LHCN-M2 (cell line): ENCODE measurements at places on chromosomes 16 and 17. TPM values are rescaled to one million over a fixed set of nuclear protein-coding genes. Genes with fewer than 3 reads are reported as not detected.

GRCh38 chr17:10117581-10118001 is 80.8 kb downstream of the GAS7 start:
- no peak for DNase-seq

DNA sequence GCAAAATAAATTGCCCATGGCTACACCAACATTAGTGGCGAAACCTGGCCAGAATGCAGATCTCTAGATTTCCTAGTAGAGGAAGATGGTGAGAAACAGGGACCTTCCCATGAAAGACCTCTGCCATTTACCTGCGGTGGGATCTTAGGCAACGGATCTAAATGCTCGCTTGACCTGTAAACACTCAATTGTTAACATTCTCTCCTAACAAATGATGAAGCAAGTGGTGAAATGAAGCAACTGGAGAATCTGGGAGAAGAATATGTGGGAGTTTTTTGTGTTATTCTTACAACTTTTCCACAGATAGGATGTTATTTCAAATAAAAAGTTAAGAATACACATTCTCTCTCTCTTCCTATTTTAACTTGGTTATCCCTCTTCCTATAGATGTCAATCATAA is 56.6 kb downstream of the SMG6 start:
- DNase-seq, result no peak

DNA sequence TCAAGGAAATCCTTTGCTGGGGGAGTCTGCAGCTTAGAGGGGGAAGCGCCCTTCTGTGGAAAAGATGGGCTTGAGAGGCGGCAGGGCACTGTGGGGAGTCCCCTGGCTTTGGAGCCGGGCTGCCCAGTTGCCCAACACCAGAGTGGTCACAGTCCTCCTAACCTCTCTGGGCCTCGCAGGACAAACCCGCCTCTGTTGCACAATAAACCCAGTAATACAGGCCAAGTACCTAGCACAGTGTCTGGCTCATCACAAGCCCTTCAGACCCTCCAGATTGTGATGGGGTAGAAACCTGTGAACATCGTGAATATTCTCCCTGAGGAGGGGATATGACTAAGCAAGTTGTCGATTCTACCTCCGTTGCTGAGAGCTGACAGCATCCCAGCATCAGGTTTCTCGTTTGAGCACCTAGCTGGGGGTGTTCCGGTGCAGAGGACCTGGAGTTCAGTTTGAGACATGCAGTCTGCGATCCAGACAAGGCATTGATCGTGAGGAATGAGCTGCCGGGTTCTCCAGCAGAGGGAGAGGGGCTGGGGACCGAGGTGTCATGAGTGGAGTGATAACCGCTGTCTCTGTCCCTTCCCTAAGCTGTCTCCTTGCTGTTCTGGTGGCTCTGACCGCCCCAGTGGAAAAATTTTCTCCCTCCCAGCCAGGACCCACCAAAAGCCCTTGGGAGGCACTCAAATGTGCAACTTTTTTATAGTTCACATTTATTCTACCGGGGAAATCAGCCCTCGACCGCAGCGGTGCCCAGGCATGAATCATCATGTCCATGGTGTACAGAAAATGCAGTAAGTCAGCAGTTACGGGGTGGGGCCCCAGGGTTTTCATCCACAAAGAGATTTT is 161.9 kb downstream of the WSCD1 start:
- DNase-seq, result peak; percentile 69

DNA sequence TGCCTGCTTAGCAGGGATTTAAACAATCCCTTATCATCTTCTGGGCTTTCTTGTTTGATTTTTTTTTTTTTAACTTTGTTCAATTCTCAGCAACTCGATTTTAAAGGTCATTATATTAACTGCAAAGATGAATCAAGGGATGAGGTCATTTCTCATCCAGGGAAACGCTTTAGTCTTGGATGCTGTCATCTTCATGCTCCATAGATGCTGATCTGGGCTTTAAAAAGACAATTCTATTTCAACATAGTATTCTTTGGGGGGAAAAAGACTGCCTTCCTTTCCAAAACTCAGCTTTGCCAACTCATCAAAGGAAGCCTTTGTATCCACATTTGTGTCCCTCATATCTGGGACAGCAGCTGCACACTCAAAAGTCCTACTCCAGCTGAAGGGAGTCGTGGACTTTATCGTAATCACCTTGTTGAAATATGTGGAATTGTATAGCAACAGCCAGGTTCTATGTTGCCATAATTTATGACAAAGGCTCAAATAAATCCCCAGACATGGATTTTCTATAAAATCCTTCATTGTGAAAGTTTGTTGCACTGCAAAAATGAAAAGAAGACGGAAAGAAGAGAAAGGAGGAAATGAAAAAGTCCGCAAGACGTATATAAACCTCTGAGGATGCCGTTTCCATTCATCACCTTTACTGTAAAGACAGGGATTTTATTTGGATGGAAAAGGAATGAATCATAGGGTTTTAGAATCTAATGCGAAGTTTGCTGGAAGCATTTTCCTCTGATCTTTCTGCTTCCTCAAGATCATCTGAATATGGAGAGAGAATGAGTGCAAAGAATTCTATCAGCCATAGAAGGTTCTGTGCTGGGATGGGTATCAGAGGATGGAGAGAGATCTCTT is 48.6 kb upstream of the XYLT1 start:
- DNase-seq, result no peak

- DNase-seq, result no peak
These were observed 23.8 kb downstream of the OGFOD1 start for GRCh38 chr16:56475201-56475600.

- no peak for DNase-seq
These were observed 60.8 kb downstream of the PARN start for GRCh38 chr16:14569213-14569612.

- DNase-seq, result no peak
These were observed 5.4 kb upstream of the CEP295NL start for GRCh38 chr17:78908426-78908825.

GRCh38 chr16:30923554-30924075 is at the start of gene FBXL19:
Gene FBXL19, plus strand, starts transcription at chr16:30923572. Its CDS starts 2,183 bp downstream, at chr16:30925755.
- no peak for DNase-seq

DNA sequence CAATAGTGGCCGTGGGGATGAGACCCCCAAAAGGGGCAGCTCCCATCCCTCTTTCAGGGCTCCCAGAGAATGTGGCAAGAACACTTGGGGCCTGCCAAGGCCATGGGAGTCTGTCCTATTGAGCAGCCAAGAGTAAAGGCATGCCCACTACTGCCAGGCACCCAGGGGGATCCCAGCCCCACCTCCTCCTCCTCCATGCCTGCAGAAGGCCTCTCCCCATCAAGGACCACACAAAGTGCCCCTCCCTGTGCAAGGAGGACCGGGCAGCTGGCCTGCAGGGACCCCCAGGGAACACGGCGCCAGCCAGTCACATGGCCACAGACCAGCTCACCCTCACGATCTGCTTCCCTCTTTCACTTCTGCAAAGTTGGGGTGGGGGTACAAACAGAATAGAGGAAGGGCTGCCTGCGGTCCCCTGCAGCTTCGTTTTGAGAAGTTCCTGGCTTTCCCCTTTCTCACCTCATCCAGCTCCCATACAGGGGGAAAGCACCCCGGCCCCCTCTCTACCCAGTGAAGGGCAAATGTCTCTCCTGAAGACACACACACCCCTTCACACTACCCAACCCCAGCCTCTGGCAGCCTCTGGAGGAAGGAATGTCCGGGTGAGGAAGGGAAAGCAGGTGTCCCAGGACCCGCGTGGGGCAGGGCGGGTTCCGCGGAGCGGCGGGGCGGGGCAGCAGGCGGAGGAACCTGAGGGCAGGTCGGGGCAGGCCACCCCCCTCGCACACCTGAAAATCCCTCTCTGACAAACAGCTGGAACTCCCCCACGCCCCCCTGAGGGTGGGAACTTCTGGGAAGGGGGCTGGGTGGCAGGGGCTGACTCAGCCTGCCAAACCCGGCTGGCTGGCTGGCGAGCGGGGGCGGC is 2.0 kb downstream of the PPP1R9B start:
- peak; percentile 56 for DNase-seq

- DNase-seq, result peak; percentile 34
These were observed at the start of gene THRA for GRCh38 chr17:40062329-40063186. Gene THRA, plus strand, starts transcription at chr17:40062965. Its CDS starts 11,524 bp downstream, at chr17:40074489.

GRCh38 chr17:48100591-48101011 is 677 bp downstream of the CBX1 start:
- DNase-seq, result peak; percentile 44

DNA sequence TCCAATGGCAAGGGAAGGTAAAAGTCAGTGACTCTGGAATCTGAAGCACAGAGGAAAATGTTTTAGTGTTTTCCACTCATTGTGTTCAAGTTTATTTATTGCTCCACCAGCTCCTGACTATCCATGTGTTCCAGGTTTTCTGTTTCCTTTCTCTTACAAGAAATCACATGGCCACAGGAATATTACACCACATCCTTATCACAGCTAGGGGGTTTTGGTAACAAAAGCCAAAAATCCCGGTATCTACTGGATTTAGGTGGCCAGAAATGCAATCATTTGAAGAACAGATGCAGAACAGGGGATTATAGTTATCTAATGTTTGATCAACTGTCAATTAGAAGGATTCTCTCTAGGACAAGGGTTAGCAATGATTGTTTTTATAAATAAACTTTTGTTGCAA is 47.9 kb downstream of the STH start:
- DNase-seq, result peak; percentile 14

GRCh38 chr16:2428051-2428783 is 1.0 kb upstream of the CCNF start:
- peak; percentile 37 for DNase-seq

GRCh38 chr17:63483655-63484575 is 7.1 kb downstream of the ACE start:
- no peak for DNase-seq

The RRAD gene
- total RNA-seq, result 1.1 and 1.7 TPM in 2 replicates

The FSCN2 gene
- total RNA-seq, result 0.26 and 0.29 TPM in 2 replicates

The CCL8 gene
- not detected in 2 replicates for total RNA-seq

The FBXW10 gene
- not detected in 2 replicates for total RNA-seq

The LLGL1 gene
- 53.3 and 53.7 TPM in 2 replicates for total RNA-seq

The HASPIN gene
- 14.7 and 17.0 TPM in 2 replicates for total RNA-seq

The ST3GAL2 gene
- 23.0 and 28.3 TPM in 2 replicates for total RNA-seq

The LSM12 gene
- 47.0 and 51.9 TPM in 2 replicates for total RNA-seq

The RBFOX1 gene
- total RNA-seq, result 1.8 and 3.7 TPM in 2 replicates
